8988T (cell line): ENCODE measurements at places on chromosomes 5 and 9.

DNA sequence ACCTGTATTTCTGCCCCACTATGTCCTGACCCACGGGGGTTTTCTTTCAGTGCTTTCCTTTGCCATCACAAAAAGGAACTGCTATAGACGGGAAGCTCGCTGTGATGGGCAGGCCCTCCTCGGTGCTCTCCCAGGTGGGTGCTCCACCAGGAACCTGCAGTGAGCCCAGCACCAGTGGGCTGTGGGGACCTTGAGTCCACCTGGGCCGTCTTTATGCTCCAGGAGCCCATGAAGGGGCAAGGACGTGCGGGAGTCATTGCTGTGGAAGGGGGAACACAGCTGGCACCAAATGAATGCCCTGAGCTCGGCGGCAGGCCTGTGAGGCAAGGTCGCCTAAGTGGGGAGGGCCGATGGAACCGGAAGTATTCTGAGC lies 36.7 kb upstream of the SLC6A3 start:
- no peak for DNase-seq

GRCh38 chr5:22593592-22593991 lies 259.6 kb downstream of the CDH12 start:
- DNase-seq = no peak

DNA sequence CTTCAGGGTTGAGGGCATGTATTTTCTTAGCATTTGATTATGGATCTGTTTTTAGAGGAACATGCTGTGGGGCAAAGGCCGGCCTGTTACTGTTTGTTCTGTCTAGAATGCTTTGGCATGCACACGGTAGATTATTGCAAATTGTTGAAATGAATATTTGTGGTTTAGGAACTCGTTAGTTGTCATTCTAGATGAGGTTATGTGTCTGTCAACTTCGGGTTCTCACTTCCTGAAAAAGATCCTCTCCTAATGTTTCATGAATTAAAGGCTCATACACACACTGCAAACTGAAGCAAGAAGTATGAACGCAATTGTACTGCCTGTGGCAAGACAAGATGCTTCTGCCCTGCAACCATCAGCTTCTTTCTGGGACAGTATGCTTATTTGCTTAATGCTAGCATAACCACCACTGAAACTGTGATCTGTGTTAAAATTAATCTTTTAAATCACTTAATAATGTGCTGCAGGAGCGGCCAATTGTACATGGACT lies 99.6 kb downstream of the BASP1 start:
- DNase-seq = no peak

DNA sequence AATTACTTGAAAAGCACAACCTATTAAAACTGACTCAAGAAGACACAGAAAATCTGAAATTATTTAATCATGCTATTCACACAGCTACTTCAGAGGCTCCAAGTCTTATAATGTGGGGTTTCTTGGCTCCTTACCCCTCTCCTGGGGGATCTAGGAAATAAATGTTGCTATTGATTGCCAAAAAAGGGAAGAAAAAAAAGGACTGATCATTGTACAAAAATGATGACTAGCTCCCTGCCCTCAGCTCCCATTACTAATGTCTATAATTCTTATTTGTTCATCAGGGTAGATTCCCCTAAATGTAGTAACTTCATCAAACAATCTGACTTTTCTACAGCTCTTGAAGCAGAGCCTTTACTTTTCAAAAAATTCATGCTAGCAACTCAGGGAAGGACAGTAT lies 3.3 kb upstream of the SMC5 start:
- no peak for DNase-seq

DNA sequence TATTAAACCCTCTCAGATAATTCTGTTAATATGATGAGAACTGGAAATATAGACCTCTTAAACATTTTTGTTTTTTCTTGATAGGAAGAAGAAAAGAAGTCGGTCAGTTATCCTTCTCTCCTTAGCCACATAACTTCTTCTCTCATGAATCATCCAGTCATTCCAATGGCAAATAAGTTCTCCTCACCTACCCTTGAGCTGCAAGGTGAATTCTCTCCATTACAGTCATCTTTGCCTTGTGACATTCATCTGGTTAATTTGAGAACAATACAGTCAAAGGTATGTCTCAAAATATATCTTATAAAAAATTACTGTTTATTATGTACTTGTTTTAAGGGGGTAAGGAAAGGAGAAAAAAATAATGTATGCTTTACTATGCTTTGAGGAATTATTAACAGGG lies 165.3 kb downstream of the MAN2A1 start:
- DNase-seq = no peak

DNA sequence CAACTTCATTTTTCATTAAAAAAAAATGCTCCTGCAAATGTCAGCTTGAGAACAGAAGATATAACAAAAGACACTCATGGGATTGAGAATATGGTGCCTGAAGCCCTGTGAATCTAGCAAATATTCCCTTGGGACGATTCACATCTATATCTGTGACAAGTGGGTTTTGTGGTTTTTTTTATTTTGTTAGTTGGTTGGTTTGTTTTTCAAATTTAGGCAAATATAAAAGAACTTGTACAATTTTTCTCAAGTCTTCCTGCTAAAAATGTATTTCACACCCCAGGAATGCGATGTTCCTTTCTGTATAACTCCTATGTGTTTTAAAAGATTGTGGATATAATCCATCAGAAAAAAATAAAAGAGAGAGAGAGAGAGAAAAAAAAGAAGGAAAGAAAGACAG lies 1061.8 kb upstream of the ARRDC3 start:
- no peak for DNase-seq

DNA sequence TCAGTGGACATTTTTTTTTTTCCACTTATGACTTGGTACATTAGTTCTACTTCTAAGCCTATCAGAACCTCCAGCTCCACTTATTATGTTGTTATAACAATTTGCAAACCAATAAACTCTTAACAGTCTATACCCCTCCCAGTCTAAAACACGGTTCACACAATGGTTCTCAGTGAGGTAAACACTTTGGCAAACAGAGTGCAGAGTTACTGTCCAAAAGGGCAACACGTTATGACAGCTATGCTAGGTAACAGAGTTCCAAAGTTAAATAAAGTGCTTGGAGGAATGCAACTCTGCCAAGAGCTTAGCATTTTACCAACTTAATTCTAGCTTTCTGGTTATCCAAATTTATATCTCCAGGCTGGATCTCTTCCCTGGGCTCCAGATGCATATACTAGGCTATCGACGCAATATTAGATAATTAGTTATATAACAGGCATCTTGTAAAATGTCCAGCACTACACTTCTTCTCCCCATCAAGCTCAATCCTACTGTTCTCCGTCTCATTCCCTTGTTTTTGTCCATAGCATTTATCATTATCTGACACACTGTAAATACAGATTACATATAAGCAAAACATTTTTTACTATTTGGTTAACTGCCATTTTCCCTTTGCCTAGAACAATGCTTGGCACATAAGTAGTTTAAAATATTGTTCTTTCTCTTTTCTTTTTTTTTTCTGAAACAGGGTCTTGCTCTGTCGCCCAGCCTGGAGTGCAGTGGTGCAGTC lies 14.3 kb downstream of the FNBP1 start:
- DNase-seq = no peak

GRCh38 chr5:125194883-125195282 lies 448.4 kb upstream of the ZNF608 start:
- DNase-seq = no peak

- DNase-seq = no peak
Measured at GRCh38 chr9:79694676-79695400, 123.1 kb downstream of the TLE4 start.

DNA sequence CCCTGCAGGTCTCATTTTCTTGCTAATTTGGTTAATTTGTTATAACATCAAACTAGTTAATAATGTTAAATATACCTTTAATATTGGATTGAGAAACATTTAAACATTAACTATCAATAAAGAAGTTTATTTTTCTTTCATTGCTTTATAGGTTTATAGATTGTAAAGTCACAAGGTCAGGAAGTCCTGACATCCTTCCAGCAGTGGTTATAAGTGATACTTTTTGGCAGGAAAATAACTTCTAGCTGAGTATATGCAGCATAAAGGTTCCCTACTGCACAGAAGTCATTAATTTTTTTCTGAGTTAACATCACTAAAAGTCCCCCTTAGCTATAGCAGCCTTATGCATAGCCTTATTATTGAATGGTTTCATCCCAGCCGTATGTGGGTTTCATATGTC lies 85.5 kb downstream of the LNPEP start:
- DNase-seq = no peak

- DNase-seq = no peak
Measured at GRCh38 chr5:179453616-179454015, 96.7 kb upstream of the RUFY1 start.

DNA sequence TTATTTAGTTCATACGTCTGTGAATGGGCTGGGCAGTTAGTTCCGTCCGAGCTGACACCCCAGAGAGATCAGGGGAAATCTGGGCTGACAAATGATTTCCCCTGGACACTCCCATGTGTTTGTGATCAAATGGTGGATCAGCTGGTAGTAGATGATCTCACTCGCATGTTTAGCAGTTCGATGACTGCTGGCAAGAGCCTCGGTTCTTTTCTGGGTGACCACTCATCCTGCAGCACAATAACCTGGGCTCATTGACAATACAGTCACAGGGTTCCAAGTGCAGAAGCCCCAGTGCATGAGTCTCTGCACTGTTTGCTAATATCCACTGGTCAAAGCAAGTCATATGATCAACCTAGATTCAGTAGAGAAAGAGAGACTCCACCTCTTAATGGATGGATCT lies 155.9 kb downstream of the NR2F1-AS1 start:
- no peak for DNase-seq

DNA sequence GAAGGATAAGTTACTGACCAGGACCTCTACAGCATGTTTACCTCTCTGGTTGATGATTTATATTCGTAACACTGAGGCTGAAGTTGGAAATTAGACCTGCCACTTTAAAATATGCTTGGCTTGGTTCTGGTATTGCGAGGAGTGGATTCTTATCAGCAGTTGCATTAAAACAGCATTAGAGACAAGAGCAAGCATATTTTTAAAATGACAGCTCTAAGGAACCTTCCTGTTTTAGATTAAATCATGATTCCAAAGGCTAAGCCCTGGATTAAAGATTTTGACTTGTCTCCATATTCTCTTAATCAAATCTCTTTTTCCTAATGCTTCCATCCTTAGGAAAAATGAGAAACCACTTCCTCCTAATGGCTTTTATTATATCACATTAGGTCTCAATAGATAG lies 277.8 kb downstream of the KCTD16 start:
- no peak for DNase-seq

DNA sequence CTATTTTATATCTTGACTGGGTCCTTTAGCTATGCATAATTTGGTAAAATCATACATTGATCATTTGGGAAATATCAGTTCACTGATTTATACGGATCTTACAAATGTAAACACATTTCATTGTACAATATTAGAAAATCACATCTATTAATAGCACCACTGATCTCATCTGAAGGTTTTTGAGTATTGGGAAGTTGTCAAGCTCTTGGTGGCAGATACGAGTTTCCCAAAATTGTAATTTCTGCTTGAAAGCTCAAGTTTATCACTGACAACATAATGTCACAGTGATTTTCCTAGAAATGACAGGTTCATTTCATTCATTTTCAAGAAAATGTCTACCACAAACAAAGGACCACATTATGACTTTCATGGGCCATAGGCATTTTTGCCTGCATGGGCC lies 3.0 kb upstream of the MACROH2A1 start:
- DNase-seq = no peak

DNA sequence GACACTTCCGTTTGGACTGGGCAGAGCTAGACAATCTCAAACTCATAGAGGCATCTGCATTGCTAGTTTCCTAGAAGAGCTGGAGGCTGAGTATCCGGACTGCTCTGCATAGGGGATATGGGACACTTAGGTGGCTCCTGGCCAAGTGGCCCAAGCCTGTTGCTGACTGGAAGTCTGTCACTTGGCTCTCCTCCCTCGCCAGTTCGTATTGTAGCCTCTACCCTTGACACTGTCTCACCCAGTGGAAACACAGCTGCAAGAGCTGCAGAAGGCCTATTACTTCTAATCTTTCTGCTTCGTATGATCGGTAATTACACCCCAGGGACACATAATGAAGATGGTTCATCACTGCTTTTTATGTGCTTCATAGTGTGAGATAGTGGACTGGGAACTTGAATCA lies 34.7 kb downstream of the ITGA1 start:
- no peak for DNase-seq

GRCh38 chr5:112857866-112858265 lies 3.2 kb upstream of the SRP19 start:
- no peak for DNase-seq

- no peak for DNase-seq
Measured at GRCh38 chr5:136016945-136017530, 11.8 kb upstream of the TGFBI start.

DNA sequence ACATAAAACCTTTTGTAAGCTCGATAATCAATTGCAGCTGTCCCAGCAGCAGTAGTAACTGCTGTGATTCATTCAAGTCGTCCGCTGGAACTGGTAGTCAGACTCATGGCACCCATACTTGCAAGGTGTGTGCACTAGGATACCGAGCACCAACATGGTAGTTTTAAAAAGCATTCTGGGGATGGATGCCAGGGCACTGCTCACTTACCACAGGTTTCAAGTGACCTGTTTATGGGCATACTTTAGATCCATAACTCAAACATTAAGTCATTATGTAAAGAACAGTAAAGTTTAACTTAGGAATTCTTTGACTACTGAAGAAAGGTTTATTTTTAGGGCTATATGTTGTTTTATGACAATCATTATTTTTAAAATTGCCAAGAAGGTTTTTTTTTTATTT lies 2277.6 kb downstream of the MAT2B start:
- DNase-seq = no peak

- no peak for DNase-seq
Measured at GRCh38 chr9:112831281-112831851, 59.3 kb downstream of the SLC46A2 start.

GRCh38 chr9:18127499-18127875 lies 346.5 kb upstream of the ADAMTSL1 start:
- DNase-seq = no peak

DNA sequence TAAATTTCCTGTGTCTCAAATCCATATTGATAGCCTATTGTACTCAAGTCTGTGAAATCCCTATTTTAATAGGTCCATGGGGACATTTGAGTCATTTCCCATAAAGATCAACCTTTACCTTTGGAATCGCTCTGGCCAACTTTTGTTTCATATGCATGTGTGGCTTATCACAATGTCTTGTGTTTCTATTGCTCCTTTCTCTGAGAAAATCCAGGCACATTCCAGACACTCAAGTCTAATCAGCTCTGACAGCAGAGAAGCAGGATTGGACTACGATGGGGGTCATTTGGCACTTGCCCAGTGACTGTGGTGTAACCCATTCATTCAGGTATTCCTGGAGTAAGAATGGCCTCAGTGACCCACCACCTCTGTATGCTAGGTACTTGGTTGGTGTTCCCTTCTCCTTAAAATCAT lies 48.4 kb downstream of the ACTBL2 start:
- DNase-seq = no peak

GRCh38 chr9:133845440-133845839 lies 107.3 kb upstream of the SARDH start:
- no peak for DNase-seq
